ENCODE measurements at places on chromosomes 5 and 9.

DNA sequence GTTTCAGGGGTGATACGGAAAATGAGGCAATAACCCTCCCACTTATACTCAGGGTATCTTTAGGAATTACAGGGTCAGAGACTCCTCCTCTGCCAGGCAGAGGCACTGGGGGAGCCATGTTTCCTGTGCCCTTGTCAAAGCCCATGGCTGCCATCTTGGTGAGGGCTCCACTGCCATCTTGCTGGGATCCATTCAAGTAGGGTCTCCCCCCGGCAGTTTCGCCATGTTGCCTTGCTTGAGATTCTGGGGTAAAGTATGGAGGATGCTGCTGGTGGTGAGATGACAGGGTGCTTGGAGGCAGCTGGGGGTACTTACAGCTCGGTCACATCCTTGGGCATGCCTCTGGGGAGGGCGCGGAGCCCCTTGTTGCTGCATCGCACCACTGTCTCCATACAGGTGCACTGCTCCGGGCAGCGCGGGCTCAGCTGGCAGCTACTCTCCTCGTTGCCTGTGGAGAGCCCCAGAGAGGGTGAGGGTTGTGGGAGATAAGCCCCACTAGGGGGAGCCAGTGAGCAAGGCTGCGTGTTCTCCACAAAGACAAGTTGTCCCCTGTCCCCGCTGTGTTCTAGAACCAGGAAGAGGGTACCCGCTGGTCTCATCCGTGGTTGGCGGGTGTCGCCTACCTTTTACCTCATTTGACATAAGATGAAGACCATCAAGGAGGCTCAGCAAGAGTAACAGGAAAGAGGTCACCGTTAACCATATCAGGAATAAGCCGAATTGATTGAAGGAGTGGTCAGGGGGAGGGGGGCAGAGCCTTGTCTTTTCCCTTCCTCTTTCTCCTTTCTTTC lies 169.0 kb upstream of the PANK3 start:
- no peak for DNase-seq

- DNase-seq: no peak
Measured at GRCh38 chr5:100590867-100591266, 55.7 kb downstream of the FAM174A start.

- no peak for DNase-seq
Measured at GRCh38 chr5:159951387-159951786, 35.1 kb downstream of the ADRA1B start.

DNA sequence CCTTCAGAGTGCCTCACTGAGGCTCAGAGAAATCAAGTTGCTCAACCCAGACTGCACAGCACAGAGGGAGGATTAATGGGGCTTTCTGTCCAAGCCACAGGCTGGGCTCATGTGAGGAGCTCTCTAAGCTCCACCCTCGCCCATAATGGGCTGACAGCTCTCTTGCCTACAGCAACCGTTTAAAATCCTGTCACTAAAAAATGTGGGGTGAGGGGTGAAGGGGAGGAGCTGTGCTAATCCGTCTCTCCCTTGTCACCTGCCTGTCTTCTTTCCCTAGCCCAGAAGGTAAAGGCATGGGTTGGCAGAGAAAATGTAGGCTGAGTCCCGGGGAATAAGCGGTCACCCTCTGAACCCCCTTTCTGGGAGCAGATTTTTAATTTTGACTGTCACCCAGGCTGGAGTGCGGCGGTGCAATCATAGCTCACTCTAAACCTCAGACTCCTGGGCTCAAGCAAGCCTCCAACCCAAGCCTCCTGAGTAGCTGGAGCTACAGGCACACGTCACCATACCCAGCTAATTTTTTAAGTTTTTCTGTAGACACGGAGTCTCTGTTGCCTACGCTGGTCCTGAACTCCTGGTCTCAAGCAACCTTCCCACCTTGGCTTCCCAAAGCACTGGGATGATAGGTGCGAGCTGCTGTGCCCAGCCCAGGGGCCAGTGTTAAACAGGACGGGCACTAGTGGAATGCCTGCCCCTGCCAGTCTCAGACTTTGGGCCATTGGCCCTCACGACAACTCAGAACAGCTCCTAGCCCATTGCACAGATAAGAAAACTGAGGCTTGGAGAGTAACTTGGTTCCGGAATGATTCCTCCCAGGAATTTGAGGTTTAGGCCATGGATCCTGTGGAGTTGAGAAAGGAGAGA lies 89.5 kb downstream of the LMX1B start:
- no peak for DNase-seq

DNA sequence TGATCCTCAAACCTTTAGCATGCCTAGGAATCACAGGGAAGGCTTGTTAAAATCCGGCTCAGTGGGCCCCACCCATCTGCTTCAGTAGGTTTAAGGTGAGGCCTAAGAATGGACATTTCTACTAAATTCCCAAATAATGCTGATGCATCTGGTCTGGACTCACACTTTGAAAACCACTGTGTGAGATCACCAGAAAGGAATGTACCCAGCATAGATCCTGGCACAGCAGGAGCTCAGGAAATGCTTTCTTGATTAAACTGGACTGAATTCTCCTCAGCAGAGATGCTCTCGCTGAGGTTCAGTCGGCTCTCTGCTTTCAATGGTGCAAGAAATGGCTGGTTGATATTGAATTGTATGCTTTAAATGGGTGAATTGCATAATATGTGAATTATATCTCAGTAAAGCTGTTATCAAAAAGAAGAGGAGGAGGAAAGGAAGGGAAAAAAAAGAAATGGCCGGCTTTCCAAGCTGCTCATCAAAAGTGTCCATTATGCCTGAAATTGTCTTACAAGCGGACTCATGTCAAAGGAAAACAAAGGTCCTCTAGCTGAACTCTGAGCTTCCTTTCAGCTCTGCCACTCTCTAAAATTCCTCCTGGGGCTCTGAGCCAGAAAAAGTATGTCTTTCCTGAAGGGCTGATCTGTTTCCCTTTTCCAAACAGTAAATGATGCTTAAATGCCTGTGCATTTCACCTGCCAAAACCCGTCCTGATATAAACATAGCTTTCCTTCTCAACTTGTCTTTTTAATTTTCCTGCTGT lies 77.6 kb upstream of the SAP30L start:
- peak; percentile 77 for DNase-seq

DNA sequence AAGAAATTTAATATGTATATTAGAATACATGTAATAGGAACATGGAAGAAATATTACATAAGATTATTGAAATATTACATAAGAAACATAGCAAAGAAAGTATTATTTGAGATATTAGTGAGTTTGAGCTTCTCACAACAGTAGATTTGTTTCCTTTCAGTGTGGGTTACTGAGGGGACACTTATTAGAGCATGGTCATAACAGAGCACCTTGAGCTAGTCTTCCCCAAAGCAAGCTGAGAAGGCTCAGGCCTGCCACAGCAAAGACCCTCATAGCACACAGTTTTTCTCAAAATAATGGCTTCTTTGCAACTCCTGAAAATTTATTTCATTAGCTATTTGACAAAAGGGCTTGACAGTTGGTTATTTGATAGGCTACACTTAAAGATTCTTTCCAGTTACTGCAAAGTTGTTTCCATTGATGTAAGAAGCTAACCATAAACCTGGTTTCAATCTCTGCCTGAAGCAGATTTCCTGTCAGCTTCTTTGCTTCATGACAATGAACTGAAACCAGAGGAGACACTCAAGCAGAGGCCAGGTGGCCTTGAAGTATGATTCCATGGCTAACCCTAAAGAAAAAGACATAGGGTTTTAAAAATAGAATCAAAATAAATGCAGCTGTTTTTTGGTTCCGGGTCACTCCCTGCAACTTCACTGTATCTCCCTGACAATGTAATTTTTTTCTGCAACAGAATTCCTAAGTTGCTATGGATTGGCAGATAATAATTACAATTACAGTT lies 68.6 kb downstream of the ERMP1 start:
- DNase-seq: no peak

GRCh38 chr9:36948051-36948450 lies 86.0 kb downstream of the PAX5 start:
- no peak for DNase-seq

- no peak for DNase-seq
Measured at GRCh38 chr5:158701007-158701391, 398.7 kb downstream of the EBF1 start.

DNA sequence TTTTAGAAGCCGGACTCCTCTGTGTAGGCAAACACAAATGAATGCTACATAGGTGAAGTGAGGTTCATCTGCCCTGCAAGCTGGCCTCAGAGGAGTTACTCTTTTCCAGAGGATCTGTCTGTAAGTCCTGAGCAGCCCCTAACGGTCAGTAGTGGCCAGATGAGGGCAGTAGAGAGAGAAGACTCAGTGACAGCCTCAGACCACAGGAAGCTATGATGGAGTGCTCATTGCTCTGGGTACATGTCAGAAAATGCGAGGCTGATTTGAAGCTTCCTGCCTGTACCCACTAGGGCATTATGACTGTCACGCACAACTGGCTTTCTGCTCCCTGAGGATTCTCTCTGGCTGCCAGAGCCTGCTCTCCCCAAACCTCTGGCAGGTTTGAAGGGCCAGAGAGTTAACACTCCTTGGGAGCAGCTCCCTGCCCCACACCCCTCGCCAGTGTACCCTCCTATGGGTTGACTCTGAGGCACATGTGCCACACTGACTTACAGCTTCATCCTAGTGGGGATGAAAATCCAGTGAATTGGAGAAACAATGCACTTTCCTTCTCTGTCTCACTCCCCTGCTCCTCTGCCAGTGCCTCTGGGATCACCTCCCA lies 141.5 kb downstream of the GABRG2 start:
- DNase-seq: no peak

DNA sequence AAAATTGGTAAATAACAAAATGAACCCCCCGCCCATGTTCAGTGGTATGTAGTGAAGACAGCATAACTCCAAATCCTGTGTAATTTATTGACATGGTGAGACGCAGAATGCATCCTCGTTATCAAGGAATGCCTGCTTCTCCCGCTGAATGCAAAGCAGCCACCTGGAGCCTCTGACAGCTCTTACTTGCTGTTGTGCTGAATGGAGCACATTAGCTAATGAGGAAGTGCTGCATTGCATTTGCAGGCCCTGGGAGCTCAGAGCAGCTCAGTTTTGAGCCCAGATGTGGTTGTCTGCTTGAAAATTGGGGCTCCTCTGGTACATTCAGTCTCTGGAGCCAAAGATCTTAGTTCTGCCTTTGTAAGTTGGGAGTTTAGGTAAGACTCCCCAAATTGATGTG lies 28.9 kb downstream of the PLAC8L1 start:
- no peak for DNase-seq

GRCh38 chr5:122615832-122616231 lies 159.0 kb upstream of the SNX2 start:
- DNase-seq: no peak

DNA sequence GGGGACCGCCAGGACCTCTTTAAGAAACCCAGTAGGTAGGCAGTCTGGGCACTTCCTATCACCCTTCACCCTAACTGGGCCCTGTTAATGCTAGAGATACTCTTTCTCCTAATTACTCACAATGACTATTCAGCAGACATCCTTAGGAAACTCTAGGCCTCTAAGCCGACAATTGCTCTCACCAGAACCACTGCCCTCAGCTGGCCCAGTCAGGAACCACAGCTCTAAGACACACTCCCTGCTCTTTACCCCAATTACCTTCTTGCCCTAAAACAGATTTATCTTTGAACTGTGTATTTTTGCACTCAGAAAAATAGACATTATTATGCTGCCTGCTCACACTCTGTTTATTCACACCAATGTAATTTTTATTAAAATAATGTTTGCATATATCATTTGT lies 432.6 kb upstream of the SLC30A5 start:
- DNase-seq: no peak
